ENCODE measurements at places on chromosomes 7 and 10.

DNA sequence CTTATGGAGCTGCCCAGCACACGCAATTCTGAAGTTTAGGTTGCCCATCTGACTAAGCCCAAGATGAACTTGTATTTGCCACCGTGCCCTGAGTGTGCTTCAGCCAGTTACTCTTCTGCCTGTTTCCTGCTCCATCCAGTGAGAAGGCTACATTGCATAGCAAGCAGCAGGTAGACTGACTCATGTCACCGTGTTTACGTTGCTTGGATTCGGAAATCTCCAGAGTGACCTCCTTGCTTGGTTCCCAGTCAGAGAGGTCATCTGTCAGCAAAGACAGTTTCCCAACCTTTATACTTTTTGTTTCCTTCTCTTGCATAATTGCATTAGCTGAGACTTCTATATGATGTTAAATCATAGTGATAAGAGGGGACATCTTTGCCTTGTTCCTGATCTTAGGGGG lies 30.9 kb downstream of the NACAD start:
- DNase-seq = no peak

- DNase-seq = no peak
Measured at GRCh38 chr7:12549106-12549505, 21.4 kb upstream of the SCIN start.

DNA sequence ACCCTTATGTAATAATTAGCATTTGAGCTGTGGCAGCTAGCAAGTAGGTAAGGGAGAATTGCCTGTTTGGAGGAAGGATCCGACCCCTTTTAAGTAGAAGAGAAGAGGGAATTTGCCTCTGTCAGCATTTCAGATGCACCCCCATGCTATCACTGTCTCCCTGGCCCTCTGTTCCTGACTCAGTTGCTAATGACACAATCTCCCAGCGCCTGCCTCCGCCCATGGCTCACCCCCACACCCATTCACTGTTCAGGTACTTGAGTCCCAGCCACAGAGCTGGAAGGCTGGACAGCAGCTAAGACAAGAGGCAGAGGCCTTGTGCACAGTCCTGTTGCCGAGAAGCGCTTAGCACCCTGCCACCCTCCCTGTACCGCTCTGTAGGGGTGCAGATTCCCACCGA lies 512.3 kb upstream of the GALNT17 start:
- DNase-seq = no peak

- no peak for DNase-seq
Measured at GRCh38 chr10:816958-817357, 114.5 kb downstream of the LARP4B start.

GRCh38 chr7:12423355-12423996 lies 19.8 kb upstream of the VWDE start:
- no peak for DNase-seq

- DNase-seq = no peak
Measured at GRCh38 chr10:112926906-112927688, 22.9 kb upstream of the TCF7L2 start.

- no peak for DNase-seq
Measured at GRCh38 chr7:6317797-6318438, 45.5 kb upstream of the CYTH3 start.

- no peak for DNase-seq
Measured at GRCh38 chr7:6359021-6359420, 86.6 kb upstream of the CYTH3 start.

- DNase-seq = no peak
Measured at GRCh38 chr7:80902716-80903308, 16.0 kb downstream of the SEMA3C start.

DNA sequence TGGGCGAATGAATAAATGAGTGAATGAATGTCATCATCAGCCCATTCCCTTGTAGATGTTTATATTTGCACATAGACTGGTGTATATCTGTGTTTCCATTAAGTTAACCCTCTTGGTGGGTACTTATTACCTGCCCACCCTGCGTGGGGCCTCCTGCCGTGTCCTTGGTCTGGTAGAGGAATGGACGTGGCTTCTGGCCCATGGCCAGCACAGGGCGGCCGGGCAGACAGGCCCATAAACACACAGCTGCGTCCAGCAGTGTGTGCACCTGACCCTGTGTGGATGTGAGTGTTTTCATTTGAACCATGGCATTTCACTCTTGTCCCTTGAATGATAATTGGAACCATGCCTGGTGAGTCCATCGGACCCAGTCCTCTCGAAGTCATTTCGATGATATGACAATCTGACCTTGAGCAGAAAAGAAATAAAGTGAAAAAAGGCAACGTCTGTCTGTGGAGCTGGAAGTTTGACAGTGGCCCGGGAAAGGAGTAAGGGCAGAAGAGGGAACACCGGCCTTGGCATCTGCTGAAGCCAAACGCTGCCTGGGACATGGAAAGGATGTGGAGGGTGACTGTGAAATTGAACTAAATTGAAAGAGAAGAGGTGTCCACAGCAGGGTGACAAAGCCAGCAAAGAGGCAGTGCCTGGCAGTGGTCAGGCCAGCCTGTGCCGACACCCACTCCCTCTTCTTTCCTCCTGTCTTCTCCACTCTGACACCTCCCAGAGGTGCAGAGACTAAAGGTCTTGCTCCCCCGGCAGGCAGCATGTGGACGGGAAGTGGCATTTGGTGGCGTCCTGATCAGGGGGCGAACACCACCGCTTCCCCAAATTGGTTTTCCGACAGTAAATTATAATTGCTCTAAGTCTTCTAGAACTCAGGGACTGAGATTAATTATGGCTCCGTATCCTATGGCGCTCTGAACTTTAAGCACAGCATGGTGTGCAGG lies 199.0 kb upstream of the ZMIZ1 start:
- DNase-seq = no peak

DNA sequence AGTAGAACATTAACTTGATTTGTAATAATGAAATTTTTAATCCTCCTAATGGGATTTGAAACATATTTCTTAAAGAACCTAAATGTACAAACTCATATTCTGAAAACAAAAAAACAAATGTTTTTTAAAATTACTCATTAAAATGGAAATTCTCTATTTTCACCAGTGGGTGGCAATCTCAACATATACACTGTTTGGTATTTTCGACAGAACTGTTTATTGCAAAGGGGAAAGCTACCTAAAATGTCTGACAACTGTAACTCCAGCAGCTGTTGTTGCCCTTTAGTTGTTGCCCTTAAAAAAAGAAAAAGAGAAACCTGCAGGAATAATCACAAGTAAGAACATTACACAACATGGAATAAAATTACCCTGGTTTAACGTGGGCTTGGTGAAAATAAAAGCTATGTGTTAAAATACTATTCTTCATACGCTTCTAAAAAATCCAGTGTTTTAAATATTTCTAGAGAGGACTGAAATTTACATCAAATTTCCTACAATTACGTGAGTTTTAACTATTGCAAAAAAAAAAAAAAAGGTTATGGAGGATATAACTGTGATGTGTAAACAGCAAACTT lies 54.5 kb downstream of the COL1A2 start:
- DNase-seq = peak; percentile 8

DNA sequence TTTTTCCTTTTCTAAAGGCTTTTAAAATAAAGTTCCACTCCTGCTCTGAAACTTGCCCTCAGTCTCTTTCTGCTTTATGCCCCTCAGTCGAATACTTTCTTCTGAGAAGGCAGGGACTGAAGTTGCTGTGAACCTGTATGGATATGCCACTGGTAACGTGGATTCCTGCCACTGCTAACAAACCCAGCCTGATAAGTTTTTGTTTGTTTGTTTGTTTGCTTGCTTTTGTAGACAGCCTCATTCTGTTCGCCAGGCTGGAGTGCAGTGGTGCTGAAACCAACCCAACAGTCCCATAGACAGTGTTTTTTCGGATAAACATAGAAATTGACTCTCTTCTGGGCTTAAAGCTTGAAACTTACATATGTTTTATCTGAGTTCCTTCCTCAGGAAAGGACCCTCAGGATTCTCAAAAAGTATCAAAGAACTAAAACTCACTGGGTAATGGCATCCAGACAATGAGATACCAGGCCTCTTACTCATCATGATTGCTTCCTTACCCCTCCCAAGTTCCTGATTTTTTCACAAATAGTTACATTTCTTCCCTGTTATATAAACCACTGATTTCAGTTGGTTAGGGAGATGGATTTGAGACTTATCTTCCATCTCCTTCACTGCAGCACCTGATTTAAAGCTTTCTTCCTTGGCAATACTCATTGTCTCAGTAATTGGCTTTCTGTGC lies 273.6 kb downstream of the SDHAF3 start:
- no peak for DNase-seq

DNA sequence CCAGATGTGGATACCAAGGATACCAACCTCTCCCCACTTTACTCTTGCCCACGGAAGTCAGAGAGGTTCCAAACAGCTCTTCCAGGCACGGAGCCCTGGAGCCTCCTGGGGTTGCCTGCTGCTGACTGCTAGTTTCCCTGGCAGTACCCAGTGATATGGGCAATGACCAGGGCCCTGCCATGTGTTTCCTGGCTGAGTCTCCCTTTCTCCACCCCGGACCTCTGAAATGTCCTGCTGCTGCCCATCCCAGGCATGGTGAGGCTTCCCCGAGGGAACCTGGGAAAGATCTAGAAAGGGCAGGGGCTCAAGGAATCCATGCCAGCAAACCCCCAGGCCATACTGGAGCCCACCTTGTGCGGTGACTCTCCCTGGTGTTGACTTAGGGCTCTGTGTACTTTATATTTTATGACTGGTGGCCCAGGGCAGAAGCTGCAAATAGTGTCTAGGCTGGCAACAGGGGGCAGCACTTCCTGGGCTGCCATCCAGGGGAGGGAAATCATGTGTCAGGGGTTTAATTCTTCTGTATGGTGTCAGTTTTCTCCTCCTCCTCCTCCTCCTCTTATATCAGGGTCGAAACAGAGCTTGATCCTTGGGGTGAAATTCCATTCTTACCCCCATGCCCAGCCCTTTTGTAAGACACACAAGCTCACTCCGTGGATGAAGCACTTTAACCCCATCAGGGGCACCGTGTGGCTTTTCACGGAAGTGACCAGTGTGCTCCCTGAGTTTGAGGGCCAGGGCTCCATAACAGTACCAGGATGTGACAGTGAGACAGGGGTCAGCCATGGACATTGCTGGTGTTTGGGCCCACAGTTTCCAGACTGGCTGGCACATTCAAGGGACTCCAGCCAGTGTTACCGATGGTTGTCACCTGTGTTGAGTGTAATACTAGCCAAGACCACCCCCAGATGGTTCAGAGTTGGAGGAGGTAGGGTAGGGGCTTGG lies 62.4 kb upstream of the GDF10 start:
- DNase-seq = no peak

DNA sequence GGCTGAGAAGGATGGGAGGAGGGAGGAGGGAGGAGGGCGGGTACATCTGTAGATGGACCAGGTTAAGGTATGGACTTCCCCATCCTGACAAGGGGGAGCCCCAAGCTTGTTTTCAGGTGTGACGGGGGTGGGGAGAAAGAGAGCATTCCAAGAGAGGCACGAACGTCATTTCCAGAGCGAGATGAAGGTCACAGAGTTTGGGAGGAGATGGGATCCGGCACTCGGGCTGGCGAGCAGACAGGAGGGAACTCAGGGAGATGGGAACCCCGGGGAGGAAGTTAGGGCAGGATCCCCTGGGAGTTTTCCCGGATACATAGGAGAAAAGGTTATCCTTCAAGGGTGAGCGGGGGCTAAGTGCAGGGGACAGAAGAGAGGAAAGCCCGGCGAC lies 118.8 kb downstream of the CUX1 start:
- DNase-seq = no peak

GRCh38 chr10:60082341-60082740 lies 176.0 kb upstream of the CCDC6 start:
- DNase-seq = no peak

GRCh38 chr10:86545101-86545500 lies 23.5 kb upstream of the WAPL start:
- no peak for DNase-seq

GRCh38 chr7:99828811-99829210 lies 998 bp downstream of the CYP3A43 start:
- DNase-seq = no peak

- DNase-seq = no peak
Measured at GRCh38 chr10:96421995-96422394, 63.2 kb upstream of the OPALIN start.

- DNase-seq = no peak
Measured at GRCh38 chr7:157111311-157111710, 27.4 kb upstream of the UBE3C start.

DNA sequence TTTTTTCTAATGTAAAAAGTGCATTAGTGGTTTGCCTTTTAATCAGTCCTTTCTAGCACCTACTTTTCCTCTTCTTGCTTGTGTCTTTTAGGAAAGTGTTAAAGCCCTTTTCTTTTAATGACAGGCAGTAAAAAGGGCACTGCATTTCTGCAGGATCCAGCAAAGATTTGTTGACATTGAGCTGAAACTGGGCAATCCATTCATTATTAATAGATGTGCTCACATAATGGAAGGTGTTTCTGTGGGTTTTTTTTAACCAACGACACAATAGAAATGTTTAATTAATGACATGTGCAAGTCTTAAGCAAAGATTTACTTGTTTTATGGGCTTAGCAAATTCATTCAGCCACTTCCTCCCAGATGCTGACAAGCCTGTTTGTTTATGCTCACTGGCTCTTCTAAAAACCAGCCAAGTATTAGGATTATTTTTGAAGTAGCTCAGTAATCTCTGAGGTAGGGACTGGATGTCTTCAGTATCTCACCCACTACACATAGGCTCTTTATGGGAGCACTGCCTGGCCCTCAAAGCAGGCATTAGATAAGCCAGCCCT lies 1201.1 kb downstream of the SORCS1 start:
- DNase-seq = no peak

- DNase-seq = no peak
Measured at GRCh38 chr7:78164459-78164858, 365.9 kb downstream of the PHTF2 start.

- DNase-seq = no peak
Measured at GRCh38 chr10:32692174-32692573, 246.2 kb downstream of the CCDC7 start.

DNA sequence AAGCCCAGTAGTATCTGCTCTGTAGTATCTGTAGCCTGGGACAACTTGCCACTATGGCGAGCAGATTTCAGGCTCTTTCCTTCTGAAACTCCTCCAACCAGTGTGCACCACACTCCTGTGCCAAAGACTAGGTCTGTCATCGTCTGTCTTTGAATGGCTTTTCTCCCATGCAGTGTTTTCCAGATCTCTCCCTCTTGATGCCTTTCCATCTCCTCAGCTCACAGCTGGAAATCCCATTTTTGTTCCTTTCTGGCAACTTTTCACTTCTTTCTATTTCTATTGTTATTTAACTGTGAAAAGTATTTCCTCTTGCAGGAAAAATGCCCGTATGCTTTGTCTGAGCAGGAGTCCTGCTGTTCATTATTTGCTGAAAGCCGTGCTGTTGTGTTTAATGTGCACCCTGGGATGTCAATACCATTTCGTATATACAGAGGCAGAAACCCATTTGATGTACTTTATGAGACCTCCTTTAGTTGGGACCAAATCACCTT lies 373.7 kb downstream of the PHTF2 start:
- DNase-seq = no peak

GRCh38 chr10:109958059-109958458 lies 34.7 kb upstream of the XPNPEP1 start:
- no peak for DNase-seq

GRCh38 chr10:79310911-79311573 lies 36.2 kb upstream of the PPIF start:
- no peak for DNase-seq

- DNase-seq = no peak
Measured at GRCh38 chr10:72483471-72483870, 128.8 kb upstream of the DNAJB12 start.

GRCh38 chr7:151404216-151405011 lies 5.4 kb downstream of the WDR86 start:
- no peak for DNase-seq

Measured in central memory CD4-positive, alpha-beta T cell (primary cell).